ENCODE measurements at places on chromosomes 1 and 21.

GRCh38 chr1:70436622-70437251 is 25.7 kb downstream of the CTH start:
- DNase-seq: no peak

DNA sequence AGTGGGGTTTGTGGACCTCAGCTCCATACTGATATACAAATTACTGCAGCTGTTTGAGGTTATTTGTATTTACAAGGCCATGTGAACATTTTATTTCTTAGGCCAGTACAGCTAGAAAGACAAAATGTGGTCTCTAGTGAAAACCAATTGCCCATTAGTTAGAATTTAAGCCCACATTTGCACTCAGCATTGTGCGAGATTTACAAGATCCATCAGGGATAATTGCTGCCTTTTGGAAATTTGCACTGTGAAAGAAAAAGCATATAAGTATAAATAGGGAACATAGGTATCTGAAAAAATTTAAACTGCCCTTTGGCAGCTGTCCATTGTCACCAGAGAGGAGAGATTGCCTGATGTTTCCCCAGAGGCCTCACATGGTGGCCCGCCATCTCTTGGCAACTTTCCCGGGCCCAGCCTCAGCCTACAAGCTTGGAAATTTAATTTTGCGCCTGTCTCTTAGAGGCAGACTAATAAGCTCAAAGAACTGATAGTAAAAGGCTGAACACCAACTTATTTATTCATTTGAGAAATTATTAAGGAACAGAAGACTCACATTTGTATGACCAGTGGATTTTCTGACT is 120.7 kb downstream of the MAP3K21 start:
- no peak for DNase-seq

GRCh38 chr1:72366466-72366865 is 84.1 kb upstream of the NEGR1 start:
- DNase-seq: no peak

DNA sequence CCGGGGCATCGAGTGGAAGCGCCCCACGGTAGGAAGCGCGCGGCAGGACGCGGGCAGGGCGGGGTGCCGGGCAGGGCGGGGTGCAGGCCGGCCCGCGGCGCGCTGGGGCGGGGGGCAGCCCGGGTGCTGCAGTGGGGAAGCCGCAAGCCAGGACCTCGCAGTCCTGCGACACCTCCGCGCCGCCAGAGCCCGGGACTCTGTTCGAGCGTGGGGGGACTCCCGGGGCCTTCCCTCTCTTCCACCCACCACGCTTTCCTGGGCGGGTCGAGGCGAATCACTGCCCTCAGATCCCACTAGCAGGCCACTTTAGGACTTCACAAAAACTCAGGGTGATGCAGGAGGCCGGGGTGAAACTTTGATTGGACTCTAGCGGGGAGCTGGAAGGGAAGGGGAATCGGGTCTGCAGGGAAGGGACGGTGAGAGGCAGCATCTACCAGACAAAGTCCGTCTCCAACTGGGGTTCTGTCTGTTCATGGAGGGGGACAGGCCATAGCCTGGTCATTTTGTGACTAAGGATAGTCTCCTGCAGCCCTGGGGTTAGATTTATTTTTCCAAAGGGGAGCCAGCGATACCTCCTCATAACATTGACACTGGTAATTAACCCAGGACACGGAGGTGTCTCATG is 623 bp downstream of the CAPN2 start:
- no peak for DNase-seq

DNA sequence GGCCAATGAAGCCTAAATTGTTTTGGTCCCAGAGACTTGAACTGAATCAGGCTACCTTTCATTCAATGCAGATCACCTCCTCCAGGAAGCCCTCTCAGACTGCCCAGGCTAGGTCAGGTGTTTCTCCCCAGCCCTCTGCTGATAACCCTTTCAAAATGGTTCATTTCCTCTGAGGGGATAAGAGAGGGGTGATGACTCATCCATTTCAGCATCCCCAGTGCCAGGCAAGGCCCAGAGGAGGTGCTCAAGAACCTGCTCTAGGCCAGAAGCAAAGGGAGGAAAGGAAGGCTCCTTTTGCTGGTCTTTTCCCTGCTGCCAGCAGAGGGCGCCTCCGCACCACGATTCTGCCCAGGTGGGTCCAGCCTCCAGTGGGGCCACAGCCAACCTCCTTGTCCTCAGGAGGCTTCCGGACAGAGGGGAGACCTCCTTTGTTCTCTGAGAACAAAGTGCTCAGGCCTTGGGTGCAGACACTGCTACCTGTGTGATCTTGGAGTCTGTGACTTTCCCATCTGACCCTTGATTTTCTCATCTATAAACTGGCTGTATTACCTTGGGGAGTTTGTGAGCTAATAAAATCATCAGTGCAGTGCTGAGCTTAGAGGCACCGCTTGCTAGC is 45.3 kb upstream of the ARHGEF10L start:
- peak; percentile 60 for DNase-seq

DNA sequence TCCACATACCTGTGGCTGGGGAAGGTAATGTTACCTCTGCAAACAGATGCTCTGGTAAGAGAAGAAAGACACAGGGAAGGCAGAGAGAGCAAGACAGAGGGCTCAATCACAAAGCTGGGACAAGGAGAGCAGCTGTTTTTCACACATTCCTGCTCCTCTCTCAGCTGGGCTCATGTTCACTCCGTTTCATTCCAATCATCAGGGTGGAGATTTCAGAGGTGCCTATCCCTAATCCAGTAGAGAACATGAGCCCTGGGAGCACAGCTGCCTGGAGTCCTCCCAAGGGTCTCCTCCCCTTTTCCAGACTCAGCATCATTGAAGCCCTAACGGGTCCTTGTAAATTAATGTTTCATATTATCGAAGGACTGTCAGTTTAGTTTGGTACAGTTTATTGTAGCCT is 19.4 kb downstream of the GADD45A start:
- no peak for DNase-seq

- no peak for DNase-seq
Measured at GRCh38 chr1:162913345-162913744, 52.4 kb upstream of the CCDC190 start.

- DNase-seq: no peak
Measured at GRCh38 chr1:181485287-181486097, 2.2 kb downstream of the CACNA1E start.
